ENCODE measurements at places on chromosomes 12 and 14.
A peak's percentile ranks its signal among the peaks of the same experiment; 100 is the strongest.

- DNase-seq, result no peak
These were observed 696.0 kb downstream of the C12orf50 start for GRCh38 chr12:87332987-87333726.

- no peak for DNase-seq
These were observed 161.1 kb downstream of the PPFIA2 start for GRCh38 chr12:81597928-81598604.

DNA sequence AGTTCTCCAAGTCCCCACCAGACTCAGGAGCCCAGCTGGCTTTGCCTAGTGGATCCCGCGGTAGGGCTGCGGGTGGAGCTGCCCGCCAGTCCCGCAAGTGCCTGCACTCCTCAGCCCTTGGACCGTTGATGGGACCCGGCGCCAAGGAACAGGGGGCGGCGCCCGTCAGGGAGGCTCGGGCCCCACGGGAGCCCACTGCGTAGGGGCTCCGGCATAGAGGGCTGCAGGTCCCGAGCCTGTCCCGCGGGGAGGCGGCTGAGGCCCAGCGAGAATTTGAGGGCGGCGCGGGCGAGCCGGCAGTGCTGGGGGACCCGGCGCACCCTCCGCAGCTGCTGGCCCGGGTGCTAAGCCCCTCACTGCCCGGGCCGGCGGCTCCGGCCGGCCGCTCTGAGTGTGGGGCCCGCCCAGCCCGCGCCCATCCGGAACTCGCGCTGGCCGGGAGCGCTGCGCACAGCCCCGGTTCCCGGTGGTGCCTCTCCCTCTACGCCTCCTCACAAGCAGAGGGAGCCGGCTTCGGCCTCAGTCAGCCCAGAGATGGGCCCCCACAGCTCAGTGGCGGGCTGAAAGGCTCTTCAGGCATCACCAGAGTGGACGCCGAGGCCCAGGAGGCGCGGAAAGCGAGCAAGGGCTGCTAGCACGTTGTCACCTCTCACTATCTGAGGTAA is 452.4 kb upstream of the LRFN5 start:
- no peak for DNase-seq

DNA sequence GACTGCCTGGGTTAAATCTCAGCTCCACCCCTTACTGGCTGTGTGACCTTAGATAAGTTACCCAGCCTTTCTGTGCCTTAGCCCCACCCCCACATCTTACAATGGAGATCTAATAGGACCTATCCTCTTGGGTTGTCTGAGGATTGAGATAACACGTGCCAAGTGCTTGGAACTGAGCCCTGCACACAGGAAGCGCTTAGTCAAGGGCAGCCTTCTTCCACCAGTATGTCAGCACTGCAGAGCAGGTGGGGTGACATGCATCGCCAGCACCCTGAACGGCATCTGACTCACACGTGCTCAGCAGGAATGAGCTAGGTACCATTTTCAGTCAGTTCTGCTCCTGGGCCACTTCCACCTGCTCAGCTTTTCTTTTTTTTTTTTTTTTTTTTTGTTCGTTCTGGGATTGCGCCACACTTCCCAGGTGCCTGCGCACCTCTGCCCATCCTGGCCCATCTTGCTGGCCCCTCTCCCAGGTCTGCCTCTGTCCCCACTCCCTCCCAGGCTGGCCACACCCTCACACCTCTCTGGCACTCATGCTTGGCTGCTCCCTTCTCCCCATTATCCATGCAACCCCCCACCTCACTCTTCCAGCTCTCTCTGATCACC is 19.6 kb downstream of the LGMN start:
- peak; percentile 86 for DNase-seq

GRCh38 chr12:34350092-34351041 is 328.1 kb downstream of the ALG10 start:
- DNase-seq, result no peak

Measured in DMS79 treated with DMSO at 0.1 percent for 48 hours (cell line).